ENCODE measurements at places on chromosomes 12 and 14.
A peak's percentile ranks its signal among the peaks of the same experiment; 100 is the strongest.

- no peak for DNase-seq
These were observed 170.9 kb downstream of the SLC6A15 start for GRCh38 chr12:84741692-84742091.

GRCh38 chr12:72610342-72610741 is 338.2 kb downstream of the TRHDE start:
- DNase-seq = no peak

GRCh38 chr14:90132821-90133570 is 71.2 kb downstream of the KCNK13 start:
- no peak for DNase-seq

DNA sequence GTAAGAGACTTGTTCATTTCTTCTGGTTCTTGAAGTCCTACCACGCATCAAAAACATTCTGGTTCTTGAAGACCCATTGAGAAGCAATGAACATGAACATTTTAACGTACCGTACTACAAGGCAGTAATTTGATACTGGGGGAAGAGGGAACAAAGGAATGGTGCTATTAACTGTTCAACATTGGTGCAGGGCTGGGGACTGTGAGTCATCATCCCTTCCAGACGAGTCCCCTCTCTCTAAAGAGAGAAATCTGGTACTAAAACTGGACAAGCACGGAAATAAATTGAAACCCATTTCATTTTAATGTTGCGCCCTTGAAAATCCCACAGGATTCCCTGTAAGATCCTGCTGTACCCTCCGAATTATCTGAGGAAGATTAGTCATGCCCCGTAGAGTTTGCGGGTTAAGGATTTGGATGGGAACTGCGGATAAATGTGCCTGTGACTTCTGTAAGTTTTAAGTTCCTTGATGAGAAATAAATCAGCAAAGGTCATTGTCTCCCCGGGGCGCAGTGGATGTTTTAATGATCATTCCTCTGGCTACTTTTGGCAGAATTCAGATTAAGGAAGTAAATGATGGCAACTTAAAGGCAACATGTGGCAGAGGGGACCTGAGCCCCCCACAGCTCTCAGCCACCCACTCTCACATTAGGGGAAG is 78.6 kb downstream of the KCNK13 start:
- DNase-seq = no peak

GRCh38 chr12:50187084-50187900 is 20.1 kb upstream of the CERS5 start:
- peak; percentile 53 for DNase-seq

DNA sequence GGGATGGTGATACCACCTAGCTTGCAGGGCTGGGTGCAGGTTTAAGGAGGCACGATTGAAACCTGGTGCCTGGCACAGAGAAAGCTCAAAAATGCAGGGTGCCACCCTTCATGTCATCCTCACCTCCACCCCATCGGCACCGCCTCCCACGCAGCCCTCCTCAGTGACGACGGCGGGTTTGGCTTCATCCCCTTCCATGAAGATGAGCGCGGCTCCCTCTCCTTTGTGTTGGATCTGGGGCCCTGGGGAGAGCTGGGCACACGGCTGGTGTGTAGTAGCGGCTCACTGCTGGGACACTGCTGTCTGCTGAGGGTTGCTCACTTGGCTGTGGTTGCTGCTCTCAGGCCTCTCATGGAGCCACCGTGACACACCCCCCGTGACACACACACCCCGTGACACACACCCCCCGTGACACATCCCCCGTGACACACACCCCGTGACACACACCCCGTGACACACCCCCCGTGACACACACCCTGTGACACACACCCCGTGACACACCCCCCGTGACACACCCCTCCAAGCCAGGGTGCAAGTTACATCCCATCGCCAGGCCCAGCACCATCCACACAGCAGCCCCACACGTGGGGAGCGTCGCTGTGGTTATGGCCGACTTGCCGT is 42.9 kb upstream of the FZD10 start:
- no peak for DNase-seq
